ENCODE measurements at places on chromosomes 11 and 22.

DNA sequence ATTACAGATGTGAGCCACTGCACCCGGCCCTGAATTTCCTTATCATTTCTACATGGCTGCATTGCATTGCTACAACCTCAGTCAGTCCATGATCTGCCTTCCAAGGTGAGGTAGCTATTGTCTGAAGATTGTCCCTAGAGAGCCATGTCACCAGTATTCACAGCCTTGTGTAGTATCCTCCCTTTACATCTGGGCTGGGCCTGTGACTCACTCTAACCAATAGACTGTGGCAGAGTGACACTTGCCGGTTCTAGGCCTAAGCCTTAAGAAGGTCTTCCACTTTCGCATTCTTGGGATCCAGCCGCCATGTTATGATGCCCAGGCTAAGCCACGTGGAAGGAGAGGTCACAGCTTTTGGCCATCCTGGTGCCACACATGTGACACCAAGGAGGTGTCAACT is 10.1 kb upstream of the PLEKHB1 start:
- no peak for DNase-seq

DNA sequence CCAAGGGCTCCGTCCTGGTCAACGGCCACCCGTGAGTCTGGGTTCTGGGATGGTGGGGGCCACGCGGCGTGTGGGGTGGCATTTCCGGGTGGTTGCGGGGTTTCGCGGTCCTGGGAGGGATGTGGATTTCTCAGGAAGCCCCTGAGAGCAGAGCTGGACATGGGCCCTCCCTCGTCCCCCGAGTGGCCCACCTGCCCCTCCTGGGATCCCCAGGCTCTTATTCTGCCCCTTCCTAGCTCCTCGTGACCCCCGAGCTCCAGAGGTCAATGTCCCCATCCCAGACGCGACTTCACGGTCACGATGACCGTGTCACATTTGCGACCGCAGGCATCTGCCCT is 4.4 kb downstream of the MUC5AC start:
- DNase-seq: no peak

DNA sequence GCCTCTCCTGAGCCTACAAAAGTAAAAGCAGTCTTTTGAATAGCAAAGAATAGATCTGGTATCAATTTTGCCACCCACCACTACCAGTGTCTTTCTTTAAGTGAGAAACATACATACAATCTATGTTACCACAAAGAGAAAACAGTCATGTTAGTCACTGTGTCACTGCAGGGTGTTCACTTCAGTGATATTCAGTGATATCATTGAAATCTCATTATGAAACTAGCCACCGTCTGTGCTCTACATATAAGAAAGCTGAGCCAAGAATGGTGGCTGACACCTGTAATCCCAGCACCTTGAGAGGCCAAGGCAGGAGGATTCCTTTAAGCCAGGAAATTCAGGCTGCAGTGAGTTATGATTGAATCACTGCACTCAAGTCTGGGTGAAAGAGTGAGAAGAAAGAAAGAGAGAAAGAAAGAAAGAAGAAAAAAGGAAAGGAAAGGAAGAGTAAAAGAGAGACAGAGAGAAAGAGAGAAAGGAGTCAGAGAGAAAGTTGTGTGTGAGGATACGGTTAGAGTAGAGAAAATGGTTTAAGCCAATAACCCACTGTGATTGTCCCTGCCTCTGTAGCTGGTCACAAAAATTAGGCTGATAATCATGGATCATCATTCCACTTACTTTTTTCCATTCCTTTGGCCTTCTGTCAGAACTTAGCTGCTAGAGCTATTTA is 847.1 kb downstream of the FAM181B start:
- DNase-seq: no peak

DNA sequence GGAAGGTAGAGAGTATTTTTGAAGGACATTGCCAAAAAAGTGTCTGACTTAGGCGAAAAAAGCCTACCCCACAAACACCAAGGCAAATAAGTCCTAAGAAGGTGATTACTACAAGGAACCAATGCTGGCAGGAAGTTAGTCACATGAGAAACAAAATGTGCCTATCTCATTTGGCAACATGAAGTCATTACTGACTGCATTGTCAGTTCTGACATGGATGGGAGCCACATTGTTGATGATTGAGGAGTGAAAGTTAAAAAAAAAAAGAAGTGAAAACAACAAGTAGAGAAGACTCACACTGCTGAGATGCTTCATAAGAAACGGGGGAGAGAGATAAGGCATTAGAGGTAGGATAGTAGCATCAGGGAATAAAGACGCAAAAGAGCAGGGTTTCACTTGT is 141.5 kb upstream of the FAT3 start:
- DNase-seq: no peak

DNA sequence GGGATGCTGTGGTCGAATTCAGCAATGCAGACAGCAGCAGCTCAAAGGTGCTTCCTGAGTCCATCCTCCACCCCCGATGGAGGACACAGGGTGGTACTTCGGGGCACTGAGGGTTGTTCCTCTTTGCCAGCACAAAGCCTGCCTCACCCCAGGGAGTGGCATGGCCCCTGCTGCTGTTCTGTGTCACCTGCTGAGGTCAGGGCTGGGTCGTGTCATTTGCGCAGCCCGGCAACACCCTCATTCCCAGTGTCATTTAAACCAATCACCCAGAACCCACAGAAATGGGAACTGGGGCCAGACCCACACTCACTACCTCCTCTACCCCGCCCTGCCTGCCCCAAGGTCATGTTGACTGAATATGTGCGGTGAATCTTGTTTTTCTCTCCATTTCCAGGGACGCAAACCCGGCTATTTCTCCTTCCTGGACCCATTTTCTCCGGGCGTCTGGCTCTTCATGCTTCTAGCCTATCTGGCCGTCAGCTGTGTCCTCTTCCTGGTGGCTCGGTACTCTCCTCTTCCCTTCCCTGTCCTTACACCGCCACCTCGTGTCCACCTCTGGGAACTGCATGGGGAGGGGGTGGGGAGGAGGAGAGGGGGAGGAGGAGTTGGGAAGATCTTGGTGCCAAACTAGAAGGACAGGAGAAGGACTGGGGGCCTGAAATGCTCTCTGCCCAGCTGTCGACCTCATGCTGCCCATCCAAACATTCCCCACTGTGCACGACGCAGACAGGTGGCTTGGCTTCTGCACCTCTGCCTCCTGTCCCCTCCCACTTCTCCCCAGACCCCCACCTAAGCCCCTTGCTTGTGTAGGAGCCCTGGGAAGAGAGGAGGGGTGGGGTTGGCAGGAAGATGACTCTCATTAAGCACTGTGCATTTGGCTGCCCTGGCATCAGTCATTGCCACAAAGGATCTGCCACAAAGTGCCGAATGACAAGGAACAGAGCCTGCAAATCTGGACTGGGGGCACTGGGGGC is 71.2 kb upstream of the TBCEL start:
- peak; percentile 62 for DNase-seq

DNA sequence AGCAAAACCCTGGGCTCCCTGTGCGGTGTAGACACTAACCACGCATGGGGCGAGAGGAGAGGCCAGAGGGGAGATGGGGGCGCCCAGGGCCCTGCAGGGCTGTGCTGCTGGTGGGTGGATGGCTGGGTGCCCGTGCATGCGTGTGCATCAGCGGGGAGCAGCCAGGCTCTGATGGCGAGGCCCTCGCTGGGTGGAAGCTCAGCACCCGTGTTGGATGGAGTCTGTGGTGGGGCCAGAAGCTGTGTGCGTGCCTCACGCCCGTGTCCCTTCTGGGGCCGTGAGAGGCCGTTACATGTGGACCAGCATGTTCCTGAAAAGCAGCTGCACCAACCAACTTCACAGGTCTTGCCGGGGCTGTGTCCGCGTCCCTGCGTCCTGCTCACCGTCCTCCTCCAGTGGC is 33.4 kb downstream of the MUC6 start:
- no peak for DNase-seq

DNA sequence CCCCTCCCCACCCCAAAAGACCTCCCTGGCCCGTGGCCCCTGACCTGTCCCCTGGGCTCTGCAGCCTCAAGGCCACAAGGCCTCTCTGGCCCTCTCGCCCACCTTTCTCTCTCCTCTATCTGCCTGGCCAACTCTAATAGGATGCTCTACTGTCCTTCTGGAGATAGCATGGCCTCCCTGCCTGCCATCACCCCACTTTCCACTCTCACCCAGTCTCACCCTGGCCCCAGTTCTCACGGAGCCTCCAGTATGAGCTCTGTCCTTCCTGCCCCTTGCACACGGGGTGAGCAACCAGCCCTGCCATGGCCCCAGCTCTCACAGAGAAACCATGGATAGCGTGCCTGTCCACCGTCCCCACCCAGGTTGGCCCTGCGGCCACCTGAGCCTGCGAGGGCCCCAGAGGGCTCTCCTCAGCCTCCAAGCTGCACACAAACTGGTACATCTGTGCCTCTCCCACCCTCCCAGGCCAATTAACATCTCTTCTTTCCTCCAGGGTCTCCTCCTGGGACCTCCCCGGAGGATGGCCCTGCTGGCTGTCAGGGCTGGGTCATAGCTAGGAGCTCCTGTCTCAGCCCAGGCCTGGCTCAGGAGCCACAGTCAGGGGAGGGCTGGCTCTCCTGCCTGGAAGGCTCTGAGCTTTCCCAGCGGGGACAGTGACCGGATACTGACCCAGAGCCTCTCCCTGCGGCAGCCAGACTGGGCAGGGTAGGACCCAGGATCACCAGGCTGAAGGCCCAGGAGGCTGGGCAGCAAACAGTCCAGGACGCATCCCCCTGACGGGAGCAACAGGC is 22.3 kb downstream of the RTN4R start:
- no peak for DNase-seq

- DNase-seq: peak; percentile 96
Measured at GRCh38 chr11:77091146-77091940, 11.3 kb upstream of the OMP start.

GRCh38 chr11:121058941-121059340 is 35.0 kb downstream of the TBCEL start:
- DNase-seq: no peak

Measured in GM19239 (cell line).